ENCODE measurements at places on chromosomes 12 and 14.

- H3K4me1 ChIP-seq: peaks cover 3% of the 10 kb centered on the region
- H3K4me3 ChIP-seq: peak overlapping the region; percentile 34
- H3K36me3 ChIP-seq: no peaks in the 10 kb centered on the region
- DNase-seq: no peak
- peaks cover 3% of the 10 kb centered on the region for H3K27me3 ChIP-seq
Measured at GRCh38 chr12:104049278-104049902, 597 bp downstream of the GLT8D2 start.

- no peak for DNase-seq
- no peaks in the 10 kb centered on the region for H3K4me1 ChIP-seq
- no peaks in the 10 kb centered on the region for H3K36me3 ChIP-seq
- H3K27me3 ChIP-seq: peaks cover 10% of the 10 kb centered on the region
- H3K4me3 ChIP-seq: no peak overlapping the region
Measured at GRCh38 chr14:96130391-96130790, 74.2 kb upstream of the BDKRB2 start.

GRCh38 chr12:125544960-125545359, 479.7 kb downstream of the AACS start:
- H3K4me1 ChIP-seq: peaks cover 5% of the 10 kb centered on the region
- DNase-seq: no peak
- H3K27ac ChIP-seq: no peak overlapping the region

- H3K4me1 ChIP-seq: no peaks in the 10 kb centered on the region
- no peak for DNase-seq
- H3K36me3 ChIP-seq: no peaks in the 10 kb centered on the region
- H3K4me3 ChIP-seq: no peak overlapping the region
Measured at GRCh38 chr12:116528065-116528464, 31.1 kb upstream of the MAP1LC3B2 start.

DNA sequence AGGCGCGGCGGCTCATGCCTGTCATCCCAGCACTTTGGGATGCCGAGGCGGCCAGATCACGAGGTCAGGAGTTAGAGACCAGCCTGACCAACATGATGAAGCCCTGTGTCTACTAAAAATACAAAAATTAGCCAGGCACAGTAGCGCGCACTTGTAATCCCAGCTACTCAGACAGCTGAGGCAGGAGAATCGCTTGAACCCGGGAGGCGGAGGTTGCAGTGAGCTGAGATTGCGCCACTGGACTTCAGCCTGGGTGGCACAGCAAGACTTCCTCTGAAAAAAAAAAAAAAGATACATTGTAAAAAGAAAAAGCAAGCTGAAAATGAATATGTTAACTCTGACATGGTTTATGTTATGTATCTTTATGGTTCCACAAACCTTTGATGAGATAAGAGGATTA, 33.6 kb downstream of the RPGRIP1 start:
- H3K27me3 ChIP-seq: no peaks in the 10 kb centered on the region
- H3K36me3 ChIP-seq: no peaks in the 10 kb centered on the region
- no peak overlapping the region for H3K4me3 ChIP-seq
- H3K27ac ChIP-seq: no peak overlapping the region
- DNase-seq: no peak

DNA sequence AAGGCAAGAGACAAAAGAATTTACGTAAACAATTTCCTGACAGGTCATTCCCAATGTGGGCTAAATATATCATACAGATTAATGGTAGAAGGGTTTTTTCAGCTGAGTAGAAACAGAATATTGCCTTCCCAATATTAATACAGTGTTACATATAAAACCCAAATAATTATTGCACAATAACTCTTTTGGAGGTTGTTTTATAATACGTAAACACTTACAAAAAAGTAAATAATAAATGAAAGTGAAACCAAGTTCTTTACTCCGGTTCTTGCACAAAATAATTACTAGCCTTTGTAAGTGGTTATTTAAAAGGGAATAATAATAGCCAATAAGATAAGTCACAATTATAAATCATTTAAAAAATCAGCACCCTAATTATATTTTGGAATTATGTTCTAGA, 118.6 kb upstream of the SSTR1 start:
- H3K27me3 ChIP-seq: no peaks in the 10 kb centered on the region
- H3K4me3 ChIP-seq: no peak overlapping the region
- no peaks in the 10 kb centered on the region for H3K36me3 ChIP-seq
- no peak for DNase-seq
- H3K4me1 ChIP-seq: no peaks in the 10 kb centered on the region

DNA sequence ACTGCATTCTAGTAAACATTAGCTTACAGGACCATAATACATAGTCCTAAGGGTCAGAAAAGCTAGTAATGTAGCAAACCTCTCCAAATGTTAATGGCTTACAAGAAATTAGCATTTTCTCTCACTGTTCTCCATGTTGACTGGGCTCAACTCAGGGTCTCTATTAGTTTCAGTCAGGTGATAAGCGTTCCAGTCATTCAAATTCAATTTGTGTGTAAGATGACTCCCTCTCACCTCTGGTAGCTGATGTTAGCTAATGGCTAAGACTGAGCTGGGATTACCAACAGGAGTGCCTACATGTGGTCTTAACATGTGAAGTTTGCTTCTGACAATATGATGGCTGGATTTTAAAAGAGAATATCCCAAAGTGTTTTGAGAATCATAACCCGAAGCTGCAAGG, 630.5 kb upstream of the USP15 start:
- no peak overlapping the region for H3K4me3 ChIP-seq
- no peak for DNase-seq
- no peaks in the 10 kb centered on the region for H3K4me1 ChIP-seq
- no peaks in the 10 kb centered on the region for H3K27me3 ChIP-seq
- H3K36me3 ChIP-seq: no peaks in the 10 kb centered on the region

- H3K36me3 ChIP-seq: peaks cover 29% of the 10 kb centered on the region
- H3K4me3 ChIP-seq: no peak overlapping the region
- no peak for DNase-seq
- no peaks in the 10 kb centered on the region for H3K27me3 ChIP-seq
- H3K4me1 ChIP-seq: no peaks in the 10 kb centered on the region
Measured at GRCh38 chr12:31406345-31406744, 80.4 kb upstream of the SINHCAF start.

- H3K4me3 ChIP-seq: no peak overlapping the region
- DNase-seq: no peak
- no peak overlapping the region for H3K27ac ChIP-seq
- H3K27me3 ChIP-seq: no peaks in the 10 kb centered on the region
Measured at GRCh38 chr14:71000091-71000490, 92.8 kb downstream of the PCNX1 start.

GRCh38 chr14:68248481-68249255, 429.1 kb downstream of the RAD51B start:
- DNase-seq: peak; percentile 64
- no peaks in the 10 kb centered on the region for H3K27me3 ChIP-seq
- no peak overlapping the region for H3K4me3 ChIP-seq

- H3K4me3 ChIP-seq: no peak overlapping the region
- no peak overlapping the region for H3K27ac ChIP-seq
- H3K4me1 ChIP-seq: no peaks in the 10 kb centered on the region
Measured at GRCh38 chr12:48486679-48487078, 4.4 kb downstream of the C12orf54 start.

Measured in neuronal stem cell (in vitro differentiated cells).